ENCODE measurements at places on chromosomes 4 and X. TPM values are rescaled to one million over a fixed set of nuclear protein-coding genes. Genes with fewer than 3 reads are reported as not detected.

FAM199X gene
- 20.9 TPM for total RNA-seq

ZNF157 gene
- total RNA-seq, result 0.17 TPM

CT55 gene
- not detected for total RNA-seq

MAGEC2 gene
- total RNA-seq, result not detected

DNA sequence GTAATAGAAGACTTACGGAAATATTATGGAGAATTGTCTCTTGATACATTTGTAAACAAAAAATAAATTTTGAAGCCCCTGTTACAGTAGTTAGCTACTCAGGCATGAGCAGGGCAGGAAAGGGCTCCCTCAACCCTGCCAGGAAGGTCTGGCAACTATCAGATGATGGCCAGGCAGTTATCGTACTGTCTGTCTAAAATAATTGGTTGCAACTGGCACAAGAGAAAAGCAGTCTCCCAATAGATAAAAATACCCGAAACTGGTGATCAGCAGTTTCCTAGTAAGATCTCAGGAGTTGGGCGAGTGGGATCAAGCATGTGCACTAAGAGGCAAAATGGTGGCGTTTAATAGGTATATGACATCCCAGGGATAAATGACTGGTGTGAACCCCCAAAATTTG is 1336.3 kb downstream of the C4orf33 start:
- no peaks in the 10 kb centered on the region for H3K4me1 ChIP-seq
- H3K36me3 ChIP-seq, result no peaks in the 10 kb centered on the region
- no peak overlapping the region for H3K27ac ChIP-seq
- DNase-seq, result no peak
- H3K27me3 ChIP-seq, result no peaks in the 10 kb centered on the region

DNA sequence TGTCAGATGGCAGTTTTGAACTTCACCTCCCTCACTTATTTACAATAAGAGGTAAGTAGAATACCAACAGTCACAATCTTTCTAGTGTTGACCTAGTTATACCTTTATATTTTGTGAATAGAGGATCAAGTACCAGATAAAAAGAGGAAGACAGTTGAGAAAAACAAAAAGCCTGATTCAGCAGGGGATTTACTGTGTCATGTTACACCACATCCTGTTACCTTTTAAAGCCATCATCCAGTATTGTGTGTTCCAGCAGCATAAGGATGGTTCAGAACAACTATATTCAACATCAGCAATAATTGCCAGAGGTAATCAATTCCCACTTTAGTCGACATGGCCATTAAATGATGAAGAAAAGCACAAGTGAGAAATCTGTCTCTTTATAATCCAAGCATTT is 21.3 kb upstream of the CXCL6 start:
- no peaks in the 10 kb centered on the region for H3K36me3 ChIP-seq
- no peaks in the 10 kb centered on the region for H3K4me1 ChIP-seq
- no peak for DNase-seq
- H3K27ac ChIP-seq, result no peak overlapping the region
- no peak overlapping the region for H3K4me3 ChIP-seq
- no peaks in the 10 kb centered on the region for H3K27me3 ChIP-seq

GRCh38 chr4:150078579-150079080 is 385 bp downstream of the DCLK2 start:
- peaks cover 44% of the 10 kb centered on the region for H3K4me1 ChIP-seq
- DNase-seq, result peak; percentile 93
- no peaks in the 10 kb centered on the region for H3K27me3 ChIP-seq
- no peaks in the 10 kb centered on the region for H3K36me3 ChIP-seq

GRCh38 chr4:187840814-187841213 is 154.8 kb upstream of the ZFP42 start:
- H3K4me1 ChIP-seq, result no peaks in the 10 kb centered on the region
- H3K27ac ChIP-seq, result no peak overlapping the region
- DNase-seq, result no peak

- H3K4me3 ChIP-seq, result no peak overlapping the region
- no peaks in the 10 kb centered on the region for H3K36me3 ChIP-seq
- no peaks in the 10 kb centered on the region for H3K27me3 ChIP-seq
- DNase-seq, result no peak
- H3K27ac ChIP-seq, result peak overlapping the region; percentile 32
These were observed 244.7 kb downstream of the CBR4 start for GRCh38 chr4:168765322-168765721.

GRCh38 chr4:113112338-113112978 is 63.0 kb downstream of the ANK2 start:
- no peaks in the 10 kb centered on the region for H3K36me3 ChIP-seq
- DNase-seq, result no peak
- H3K4me1 ChIP-seq, result peaks cover 11% of the 10 kb centered on the region
- H3K27ac ChIP-seq, result no peak overlapping the region
- no peak overlapping the region for H3K4me3 ChIP-seq

DNA sequence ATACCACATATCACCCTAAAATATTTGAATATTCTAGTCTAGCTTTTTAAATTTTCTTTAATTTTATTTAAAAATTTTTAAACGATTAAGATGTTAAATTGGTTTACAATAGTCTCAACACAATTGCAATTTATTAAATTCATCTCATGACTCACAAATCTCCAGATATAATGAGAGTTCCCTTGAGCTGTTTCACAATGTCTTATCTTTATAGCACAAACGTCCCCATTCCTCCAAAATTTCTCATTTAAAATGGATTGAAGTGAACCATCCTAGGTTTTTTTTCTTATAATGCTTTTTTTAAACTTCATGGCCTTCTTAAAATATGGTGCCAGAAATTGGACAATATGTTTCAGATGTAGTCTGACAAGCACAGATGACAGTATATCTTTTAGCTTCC is 204.4 kb downstream of the GABRB1 start:
- no peaks in the 10 kb centered on the region for H3K36me3 ChIP-seq
- no peaks in the 10 kb centered on the region for H3K27me3 ChIP-seq
- no peaks in the 10 kb centered on the region for H3K4me1 ChIP-seq

- no peak overlapping the region for H3K27ac ChIP-seq
- no peaks in the 10 kb centered on the region for H3K36me3 ChIP-seq
These were observed 4.6 kb upstream of the CCNG2 start for GRCh38 chr4:77152421-77152820.

GRCh38 chrX:131305926-131306325 is 16.8 kb upstream of the IGSF1 start:
- no peak overlapping the region for H3K27ac ChIP-seq
- no peaks in the 10 kb centered on the region for H3K36me3 ChIP-seq
- no peaks in the 10 kb centered on the region for H3K4me1 ChIP-seq
- H3K27me3 ChIP-seq, result no peaks in the 10 kb centered on the region
